ENCODE measurements at places on chromosomes 5 and 9.
A peak's percentile ranks its signal among the peaks of the same experiment; 100 is the strongest.

GRCh38 chr9:136769710-136770191 lies 5.4 kb upstream of the LCN15 start:
- no peak for DNase-seq

DNA sequence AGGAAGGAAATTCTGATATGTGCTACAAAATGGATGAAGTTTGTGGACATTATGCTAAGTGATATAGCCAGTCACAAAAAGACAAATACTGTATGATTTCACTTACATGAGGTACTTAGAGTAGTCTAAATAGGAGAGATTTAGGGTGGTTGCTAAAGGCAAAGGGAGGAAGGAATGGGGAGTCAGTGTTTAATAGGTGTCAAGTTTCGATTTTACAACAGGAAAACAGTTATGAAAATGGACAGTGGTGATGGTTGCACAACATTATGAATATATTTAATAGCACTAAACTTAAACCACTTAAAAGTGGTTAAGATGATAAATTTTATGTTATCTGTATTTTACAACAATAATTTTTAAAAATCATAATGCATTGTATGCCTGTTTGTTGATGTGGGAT lies 40.4 kb upstream of the ECM2 start:
- no peak for DNase-seq

- peak; percentile 42 for DNase-seq
Observed at GRCh38 chr9:123322273-123323195, 33.5 kb upstream of the CRB2 start.

DNA sequence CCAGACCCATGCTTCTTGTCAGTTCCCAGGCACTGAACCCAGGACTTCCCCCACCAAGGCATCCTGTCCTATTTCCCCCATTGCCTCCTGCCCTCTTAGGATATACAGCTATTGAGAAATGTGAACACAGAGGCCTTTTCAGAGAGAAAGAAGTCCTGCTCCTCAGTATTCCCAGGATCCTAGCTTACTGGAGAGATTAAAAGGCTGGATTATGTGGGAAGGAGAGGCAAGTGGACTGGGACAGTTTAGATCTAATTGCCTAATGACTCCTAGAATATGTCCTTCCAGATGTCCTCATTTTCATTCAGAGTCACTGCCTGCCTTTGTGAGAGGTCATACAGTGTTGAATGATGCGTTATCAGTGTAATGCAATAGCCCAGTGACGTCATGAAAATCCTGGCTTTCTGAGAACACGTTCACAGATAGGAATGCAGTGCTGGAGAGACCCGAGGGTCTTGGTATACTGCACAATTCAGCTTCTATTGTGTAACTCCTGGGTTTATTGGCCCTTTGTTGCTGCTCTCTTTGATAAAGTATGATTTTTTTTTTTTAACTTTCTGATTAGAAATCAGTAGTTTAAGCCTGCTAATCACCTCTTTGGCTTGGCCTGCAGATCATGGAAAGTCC lies 26.2 kb downstream of the WWC1 start:
- no peak for DNase-seq

DNA sequence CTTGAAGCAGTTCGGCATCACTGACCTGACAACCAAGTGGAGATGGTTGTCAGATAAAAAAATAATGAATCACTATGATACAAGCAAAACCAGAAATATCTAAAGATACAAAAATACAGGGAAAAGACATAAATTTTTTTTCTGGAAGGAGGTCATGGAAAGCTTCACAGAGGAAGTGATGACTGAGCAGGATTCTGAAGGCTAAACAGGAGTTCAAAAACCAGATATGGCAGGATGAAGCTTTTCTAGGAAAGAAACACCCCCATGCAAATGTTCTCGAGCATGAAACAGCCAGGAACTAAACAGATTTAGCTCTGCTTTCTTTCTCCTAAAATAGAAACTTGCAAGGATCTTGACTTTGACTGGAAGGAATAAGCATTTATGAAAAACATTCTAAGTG lies 60.7 kb upstream of the IFNE start:
- DNase-seq: no peak

GRCh38 chr5:156019571-156020180 lies 307.3 kb upstream of the SGCD start:
- no peak for DNase-seq

DNA sequence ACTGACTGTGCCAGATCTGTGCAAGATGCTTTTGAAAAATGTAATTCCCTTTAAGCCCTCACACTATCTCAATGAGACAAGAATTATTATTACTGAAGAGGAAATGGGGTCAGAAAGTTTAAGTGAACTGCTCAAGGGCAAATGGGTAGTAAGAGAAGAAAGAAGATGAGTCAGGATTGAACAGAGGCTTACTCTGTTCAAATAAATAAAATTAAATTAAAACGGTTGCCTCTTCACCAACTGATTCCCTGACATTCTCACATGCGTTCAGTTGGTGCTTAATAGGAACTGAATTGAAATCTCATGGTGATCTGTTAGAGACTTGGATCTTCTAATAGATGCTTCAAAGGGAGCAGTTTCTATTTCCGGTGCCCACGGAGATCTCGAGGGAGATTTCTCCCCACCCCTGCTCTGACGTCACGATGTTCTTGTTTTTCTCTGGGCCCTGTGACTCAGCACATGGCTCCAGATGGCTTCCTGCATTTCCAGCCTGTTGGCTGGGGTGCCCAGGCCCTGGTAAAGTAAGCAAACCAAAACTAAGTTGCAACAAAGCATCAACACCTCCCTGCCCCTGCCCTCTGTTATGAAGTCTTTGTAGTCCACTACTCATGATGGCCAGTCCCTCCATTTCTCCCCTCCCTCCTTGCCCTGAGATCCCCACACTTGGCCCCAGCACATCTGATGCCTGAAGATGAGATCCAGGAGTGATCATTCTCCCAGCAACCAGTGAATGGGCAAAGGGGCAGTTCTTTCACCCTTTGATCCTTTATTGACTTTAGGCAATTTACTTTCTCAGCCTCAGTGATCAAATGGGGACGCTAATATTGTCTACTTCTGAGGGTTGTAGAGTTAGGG lies 106.1 kb upstream of the CPEB4 start:
- DNase-seq: no peak

- DNase-seq: no peak
Observed at GRCh38 chr9:115756736-115757135, 396.9 kb upstream of the PAPPA start.

DNA sequence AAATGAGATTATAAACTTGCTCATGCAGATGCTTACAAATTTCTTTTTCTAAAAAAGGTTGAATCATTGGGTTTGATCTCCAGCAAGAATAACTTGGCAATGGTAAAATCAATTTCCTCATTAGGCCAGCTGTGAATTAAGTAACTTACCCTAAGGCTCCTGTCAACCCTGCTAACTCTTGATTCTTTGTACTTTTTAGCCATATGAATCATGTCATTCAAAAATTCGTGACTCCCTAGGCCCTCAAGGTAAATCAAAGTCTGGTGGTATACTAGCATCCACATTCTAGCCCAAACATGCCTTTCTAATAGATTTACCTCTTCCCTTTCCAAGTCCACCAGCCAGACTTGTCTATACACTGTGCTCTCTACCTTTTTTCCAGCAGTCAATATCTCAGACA lies 420.8 kb upstream of the BRINP1 start:
- DNase-seq: no peak

DNA sequence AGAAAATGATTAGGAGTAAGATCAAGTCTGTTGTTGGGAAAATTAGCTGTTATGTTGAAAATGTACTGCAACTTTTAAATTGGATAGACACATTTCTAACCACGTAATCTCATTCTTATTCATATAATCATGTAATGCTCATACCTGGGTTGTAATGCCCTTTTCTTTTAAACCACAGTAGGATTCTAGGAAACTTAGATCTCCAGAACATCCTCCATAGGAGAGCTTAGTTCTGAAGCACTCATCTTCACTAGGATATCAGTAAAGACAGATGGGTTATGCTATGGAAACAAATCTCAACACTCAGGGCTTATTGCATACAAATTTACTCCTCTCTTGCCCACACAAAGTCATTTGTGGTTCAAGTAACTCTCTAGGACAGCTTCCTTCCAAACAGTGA lies 34.8 kb upstream of the ANXA1 start:
- DNase-seq: no peak

- DNase-seq: no peak
Observed at GRCh38 chr9:105187781-105188180, 56.7 kb upstream of the SLC44A1 start.

DNA sequence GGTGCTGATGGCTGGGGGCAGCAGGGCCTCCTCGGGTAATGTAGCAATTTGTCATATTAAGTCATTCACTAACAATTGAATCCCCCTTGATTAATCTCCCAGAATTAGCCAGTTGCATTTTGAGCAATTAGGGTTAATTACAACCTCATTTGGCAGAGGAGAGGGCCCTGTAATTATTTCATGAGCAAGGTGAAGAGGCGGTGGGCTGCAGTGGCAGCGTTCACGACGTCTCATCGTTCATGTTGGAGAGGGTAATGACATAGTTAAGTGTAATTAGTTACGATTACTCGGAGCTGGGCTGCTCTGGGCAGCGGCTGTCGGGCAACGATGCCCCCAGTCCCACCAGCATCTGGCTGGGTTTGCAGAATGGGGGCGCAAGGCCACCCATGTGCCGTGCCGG lies 46.0 kb downstream of the NEK6 start:
- DNase-seq: no peak
